ENCODE measurements at places on chromosomes 16 and 17. TPM values are rescaled to one million over a fixed set of nuclear protein-coding genes. Genes with fewer than 3 reads are reported as not detected.

Gene NPIPB6
- total RNA-seq: not detected

Gene OVCA2
- total RNA-seq: 36.3 TPM

Gene SMIM22
- 29.3 TPM for total RNA-seq

Gene TOM1L1
- 50.8 TPM for total RNA-seq

Gene VMO1
- total RNA-seq: not detected

Gene ASPA
- total RNA-seq: 0.66 TPM

Gene FAM234A
- 44.2 TPM for total RNA-seq

Gene SLC12A3
- not detected for total RNA-seq

Gene SLC22A31
- 68.2 TPM for total RNA-seq

Gene USP36
- total RNA-seq: 55.4 TPM

Gene KRTAP9-3
- not detected for total RNA-seq

Gene SEPTIN12
- total RNA-seq: not detected

Gene CRHR1
- total RNA-seq: not detected

Gene EFNB3
- 0.33 TPM for total RNA-seq

Gene ABCC11
- 0.52 TPM for total RNA-seq

Gene TAC4
- total RNA-seq: not detected

Gene RAB11FIP4
- 37.2 TPM for total RNA-seq

Gene SIRT7
- 23.9 TPM for total RNA-seq

Gene GAA
- 93.9 TPM for total RNA-seq

Gene RTN4RL1
- total RNA-seq: 3.1 TPM

Gene EVPLL
- not detected for total RNA-seq

Gene PPM1E
- 0.26 TPM for total RNA-seq

Gene COQ7
- 9.1 TPM for total RNA-seq

Gene KRTAP9-4
- total RNA-seq: not detected

Gene DDX28
- 13.2 TPM for total RNA-seq

Gene RGS11
- total RNA-seq: 95.9 TPM

Gene TRAP1
- 78.1 TPM for total RNA-seq

Gene NAGS
- not detected for total RNA-seq

Gene ENO3
- 3.3 TPM for total RNA-seq

Gene CDK5R1
- total RNA-seq: 1.0 TPM

Gene GALR2
- 0.52 TPM for total RNA-seq

Gene G6PC1
- total RNA-seq: 2.6 TPM

Gene GAS2L2
- total RNA-seq: not detected

Gene CA5A
- total RNA-seq: not detected

Gene TPSB2
- 21.8 TPM for total RNA-seq

Gene TERB1
- total RNA-seq: not detected

Gene PLEKHM1
- 35.3 TPM for total RNA-seq

Gene SPATA32
- not detected for total RNA-seq

Gene KIF18B
- 0.26 TPM for total RNA-seq

Gene TELO2
- 76.5 TPM for total RNA-seq

Gene SLC38A8
- not detected for total RNA-seq

Gene MT1M
- total RNA-seq: 112 TPM

Gene WIPF2
- 4.9 TPM for total RNA-seq

Gene KCNAB3
- total RNA-seq: 1.6 TPM

Gene GPR139
- total RNA-seq: not detected

Gene EPN2
- 32.7 TPM for total RNA-seq

Gene AIPL1
- not detected for total RNA-seq

Gene SPATA22
- not detected for total RNA-seq

Gene CCL8
- not detected for total RNA-seq

Gene UBE2I
- total RNA-seq: 25.9 TPM

Gene RNF222
- not detected for total RNA-seq

Gene RSL1D1
- 246 TPM for total RNA-seq

Gene NPIPA3
- total RNA-seq: not detected

Gene GPR179
- not detected for total RNA-seq

Gene CCL7
- not detected for total RNA-seq
